ENCODE measurements at places on chromosomes 2 and 18.

- no peak for DNase-seq
These were observed 221.1 kb downstream of the GALR1 start for GRCh38 chr18:77470569-77471413.

- DNase-seq: no peak
These were observed 50.6 kb downstream of the BMPR2 start for GRCh38 chr2:202426751-202427150.

- DNase-seq: no peak
These were observed 15.3 kb upstream of the SELENOI start for GRCh38 chr2:26330604-26331003.

DNA sequence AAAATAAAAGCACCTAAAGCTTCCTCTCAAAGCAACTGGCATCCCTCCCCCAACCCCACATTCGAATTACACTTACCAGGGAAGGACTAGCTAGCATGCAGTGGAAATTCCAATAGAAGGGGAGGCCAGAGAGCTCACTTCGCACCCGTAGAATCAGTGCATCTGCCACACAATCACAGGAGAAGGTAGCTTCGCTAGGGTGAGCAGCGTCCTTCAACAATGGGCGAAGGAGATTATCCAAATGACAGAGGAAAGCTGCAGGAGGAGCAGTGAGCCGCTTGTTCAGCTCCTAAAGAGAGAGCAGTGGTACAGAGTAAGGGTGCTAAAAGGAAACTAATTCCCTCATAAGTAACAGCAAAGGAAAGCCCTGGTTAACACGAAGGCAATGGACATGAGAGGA is 3.2 kb downstream of the NHEJ1 start:
- DNase-seq: no peak

DNA sequence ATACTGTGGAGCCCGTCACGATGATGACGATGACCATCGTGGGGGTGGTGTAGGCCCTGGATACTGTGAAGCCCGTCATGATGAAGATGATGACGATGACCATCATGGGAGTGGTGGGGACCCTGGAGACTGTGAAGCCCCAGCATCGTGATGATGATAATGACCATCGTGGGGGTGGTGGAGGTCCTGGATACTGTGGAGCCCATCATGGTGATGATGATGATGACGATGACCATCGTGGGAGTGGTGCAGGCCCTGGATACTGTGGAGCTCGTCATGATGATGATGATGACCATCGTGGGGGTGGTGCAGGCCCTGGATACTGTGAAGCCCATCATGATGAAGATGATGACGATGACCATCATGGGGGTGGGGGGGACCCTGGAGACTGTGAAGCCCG is 81.0 kb upstream of the SALL3 start:
- DNase-seq: no peak

- DNase-seq: no peak
These were observed 248.5 kb downstream of the TPGS2 start for GRCh38 chr18:36580266-36580665.

DNA sequence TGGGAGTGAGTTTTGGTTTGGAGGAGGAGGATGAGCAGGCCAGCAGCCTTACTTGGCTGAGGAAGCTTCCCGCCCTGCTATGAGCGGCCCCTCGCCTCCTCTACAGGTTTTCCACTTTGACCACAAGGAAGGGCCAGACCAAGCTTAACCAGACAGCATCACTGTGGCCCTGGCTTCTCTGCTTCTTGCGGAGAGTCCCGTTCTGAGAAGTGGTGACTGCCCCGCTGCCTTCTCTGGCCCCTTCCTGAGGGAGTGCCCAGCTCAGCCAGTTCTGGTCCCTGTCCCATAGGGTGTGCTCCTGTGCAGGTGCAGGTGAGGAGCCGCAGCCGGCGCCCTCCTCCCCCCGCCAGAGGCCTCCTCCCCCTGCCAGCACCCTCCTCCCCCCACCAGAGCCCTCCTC is 101.0 kb downstream of the FAM210A start:
- DNase-seq: no peak

DNA sequence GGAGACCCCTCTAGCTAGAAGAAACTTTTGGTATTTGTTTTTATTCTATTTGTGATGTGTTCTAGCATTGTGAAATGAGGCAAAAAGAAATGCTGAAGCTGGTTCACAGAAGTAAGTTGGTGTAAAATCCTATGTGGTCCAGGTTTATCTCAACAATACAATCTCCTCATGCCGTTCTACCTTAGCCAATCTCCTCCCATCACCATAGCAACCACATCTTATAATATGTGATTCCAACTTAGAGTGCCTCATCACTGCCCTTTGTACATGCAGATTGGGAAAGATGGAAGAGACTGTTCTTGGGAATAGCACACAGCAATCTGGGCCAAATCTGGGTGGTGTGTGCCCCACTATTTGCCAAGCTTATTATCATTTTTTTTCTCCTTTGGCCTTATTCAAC is 30.3 kb downstream of the DPP10 start:
- no peak for DNase-seq

DNA sequence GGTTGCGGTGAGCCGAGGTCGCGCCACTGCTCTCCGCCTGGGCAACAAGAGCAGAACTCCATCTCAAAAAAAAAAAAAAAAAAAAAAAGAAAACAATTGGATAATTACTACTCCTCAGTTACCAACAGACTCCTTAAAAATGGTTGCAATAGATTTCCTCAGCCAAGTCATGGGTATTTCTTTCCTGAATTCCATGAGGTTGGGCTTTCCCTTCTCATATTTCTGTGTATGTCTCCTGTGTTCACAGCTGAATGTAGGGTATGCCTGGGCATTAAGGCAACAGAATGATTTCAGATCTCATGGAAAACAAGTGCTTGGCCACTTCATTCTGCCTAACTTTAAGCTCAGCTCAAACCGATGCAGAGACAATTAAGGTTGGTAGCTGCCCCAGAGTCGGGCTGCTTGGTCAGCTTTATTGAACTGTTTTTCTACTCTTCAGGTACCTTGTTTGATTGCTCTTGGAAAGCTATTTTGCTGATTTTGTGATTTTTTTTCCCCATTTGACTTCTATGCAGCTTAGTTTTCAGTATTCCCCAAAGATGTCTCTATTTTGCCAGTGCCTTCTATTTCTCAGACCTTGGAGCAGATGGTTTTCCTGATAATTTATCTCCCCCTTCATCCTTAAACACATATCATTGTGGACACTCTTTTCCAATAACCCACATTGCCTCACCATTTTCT is 24.8 kb downstream of the KIF5C start:
- no peak for DNase-seq
